CD4-positive, alpha-beta T cell treated with Interleukin-17A for 4 hours (primary cell): ENCODE measurements at places on chromosomes 12 and 14.

DNA sequence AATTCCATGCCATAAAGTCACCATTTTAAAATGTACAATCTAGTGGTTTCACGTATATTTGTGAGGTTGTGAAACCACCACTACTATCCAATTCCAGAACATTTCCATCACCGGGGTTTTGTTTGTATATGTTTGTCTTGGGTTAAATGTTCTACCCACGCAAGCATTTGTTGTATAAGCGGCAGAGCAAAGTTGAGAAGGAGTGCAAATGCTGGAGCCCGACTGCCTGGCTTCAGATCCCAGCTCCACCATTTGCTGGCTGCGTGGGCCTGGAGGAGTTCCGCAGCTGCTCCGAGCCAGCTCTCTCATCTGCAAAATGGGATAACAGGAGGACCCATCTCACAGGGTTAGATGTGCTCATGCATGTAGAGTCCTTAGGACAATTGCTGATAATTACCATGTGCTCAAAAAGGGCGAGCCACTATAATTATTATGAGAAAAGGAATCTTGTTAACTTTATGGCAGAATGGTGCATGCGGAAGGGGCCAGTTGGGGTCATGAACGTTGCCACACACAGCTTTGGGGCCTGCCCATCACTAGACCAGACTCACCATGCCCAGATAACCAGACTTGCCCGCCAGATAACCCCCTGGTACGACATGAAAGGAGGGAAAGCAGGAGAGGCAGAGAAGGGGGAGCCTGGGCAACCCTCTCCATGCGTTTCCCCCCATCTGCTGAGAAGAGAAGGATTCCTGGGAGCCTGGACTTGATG, 6.4 kb downstream of the ACTN1 start:
- DNase-seq: no peak

- no peak for DNase-seq
Observed at GRCh38 chr12:84495711-84496110, 416.9 kb downstream of the SLC6A15 start.

GRCh38 chr12:54306925-54307741, 6.3 kb upstream of the NFE2 start:
- DNase-seq: peak; percentile 34

DNA sequence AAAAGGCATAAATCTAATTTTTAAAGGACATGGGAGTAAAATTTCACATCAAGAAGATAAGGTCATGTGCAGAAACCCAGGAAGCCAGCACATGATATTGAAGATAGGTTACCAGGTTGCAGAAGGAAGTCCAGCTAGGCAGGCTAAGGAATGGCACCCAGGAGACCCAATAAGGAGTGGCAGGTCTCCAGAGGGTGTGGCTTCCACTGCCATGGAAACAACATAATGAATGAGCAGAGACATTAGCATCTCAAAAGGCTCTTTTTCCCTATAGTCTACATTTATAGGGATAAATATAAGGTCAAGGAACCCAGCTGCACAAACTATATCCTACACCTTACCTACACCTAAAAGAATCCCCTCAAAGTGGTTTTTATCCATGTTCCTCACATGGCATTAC, 275.9 kb downstream of the RPS29 start:
- DNase-seq: no peak

DNA sequence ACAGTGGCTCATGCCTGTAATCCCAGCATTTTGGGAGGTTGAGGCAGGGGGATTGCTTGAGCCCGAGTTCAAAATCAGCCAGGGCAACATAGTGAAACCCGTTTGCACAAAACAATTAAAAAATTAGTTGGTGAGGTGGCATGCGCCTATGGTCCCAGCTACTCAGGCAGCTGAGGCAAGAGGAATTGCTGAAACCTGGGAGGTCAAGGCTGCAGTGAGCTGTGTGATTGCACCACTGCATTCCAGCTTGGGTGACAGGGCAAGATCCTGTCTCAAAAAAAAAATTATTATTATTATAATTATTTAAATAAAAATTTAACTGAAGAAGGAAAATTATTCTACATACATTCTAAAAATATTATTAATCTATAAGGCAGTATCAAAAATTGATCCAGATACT, 164.1 kb downstream of the ITPR2 start:
- no peak for DNase-seq
